Left ventricle myocardium superior (tissue), 1 donor: ENCODE measurements at places on chromosomes 11 and 22.
A peak's percentile ranks its signal among the peaks of the same experiment; 100 is the strongest.

DNA sequence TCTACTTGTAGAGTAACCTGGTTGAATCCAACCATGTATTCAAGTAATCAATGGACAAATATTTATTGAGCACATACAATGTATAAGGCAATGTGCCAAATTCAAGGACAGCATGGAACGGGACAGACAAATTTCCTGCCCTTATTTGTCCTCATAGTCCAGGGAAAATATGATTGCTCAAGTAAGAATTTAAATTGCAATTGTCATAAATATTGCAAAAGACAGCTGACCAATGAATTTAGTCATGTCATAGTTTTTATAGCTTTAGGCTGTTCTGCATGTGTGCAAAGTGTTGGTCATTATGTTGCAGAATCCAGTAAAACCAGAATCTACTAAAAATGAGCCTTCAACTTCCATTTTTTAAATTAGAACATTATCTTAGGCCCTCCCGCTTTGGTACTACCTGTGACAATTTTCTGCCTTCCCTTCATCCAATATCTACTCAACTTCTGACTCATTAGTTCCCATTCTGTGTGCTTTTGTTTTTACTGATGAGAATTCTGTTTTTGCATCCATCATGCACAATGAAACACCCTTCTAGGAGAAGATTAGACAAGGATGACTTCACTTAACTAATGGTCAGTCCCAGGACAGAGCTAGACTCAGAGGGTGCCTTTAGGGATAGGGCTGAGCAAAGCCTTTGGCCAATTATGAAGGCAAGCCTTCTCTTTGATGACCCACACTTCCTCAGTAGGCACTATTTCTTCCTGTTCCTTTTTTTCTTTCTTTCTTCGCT, 45.8 kb upstream of the FIBIN start:
- DNase-seq = no peak

DNA sequence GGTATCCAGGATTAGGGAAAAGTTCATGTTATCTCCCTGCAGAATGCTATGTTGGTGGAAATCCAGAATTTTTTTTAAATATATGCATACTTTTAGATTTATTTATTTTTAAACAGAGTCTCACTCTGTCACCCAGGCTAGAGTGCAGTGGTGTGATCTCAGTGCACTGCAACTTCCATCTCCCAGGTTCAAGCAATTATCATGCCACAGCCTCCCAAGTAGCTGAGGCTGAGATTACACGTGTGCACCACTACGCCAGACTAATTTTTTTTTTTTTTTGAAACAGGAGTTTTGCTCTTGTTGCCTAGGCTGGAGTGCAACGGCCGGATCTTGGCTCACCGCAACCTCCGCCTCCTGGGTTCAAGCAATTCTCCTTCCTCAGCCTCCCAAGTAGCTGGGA, 2.6 kb downstream of the PACSIN2 start:
- DNase-seq = no peak

DNA sequence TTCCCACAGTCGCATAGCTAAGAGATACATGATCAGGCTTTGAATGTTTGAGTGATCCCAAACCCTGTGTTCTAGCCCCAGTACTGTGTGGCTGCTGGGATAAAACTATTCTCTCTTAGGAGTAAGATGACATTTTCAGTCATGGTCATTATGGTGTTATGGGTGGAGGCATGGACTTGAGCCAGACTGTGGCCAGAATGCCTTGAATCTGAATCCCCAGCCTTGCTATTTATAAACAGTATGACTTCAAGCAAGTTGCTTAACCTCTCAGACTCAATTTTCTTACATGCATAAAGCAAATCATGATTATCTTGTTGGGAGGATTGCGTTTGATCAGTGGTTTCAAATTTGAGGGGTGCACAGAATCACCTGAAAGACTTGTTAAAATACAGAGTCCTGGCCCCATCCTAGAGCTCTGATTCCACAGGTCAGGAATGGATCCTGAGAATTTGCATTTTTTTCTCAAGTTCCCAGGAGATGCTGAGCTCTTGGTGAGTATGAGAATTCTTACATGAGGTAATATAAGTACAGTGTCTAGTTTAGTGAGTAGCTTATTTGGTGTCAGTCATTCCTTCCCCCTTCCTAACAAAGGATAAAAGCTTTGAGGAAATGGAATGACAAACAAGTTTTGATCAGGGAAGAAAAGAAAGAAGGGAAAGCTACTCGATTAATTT, 571.7 kb downstream of the METTL15 start:
- no peak for DNase-seq

DNA sequence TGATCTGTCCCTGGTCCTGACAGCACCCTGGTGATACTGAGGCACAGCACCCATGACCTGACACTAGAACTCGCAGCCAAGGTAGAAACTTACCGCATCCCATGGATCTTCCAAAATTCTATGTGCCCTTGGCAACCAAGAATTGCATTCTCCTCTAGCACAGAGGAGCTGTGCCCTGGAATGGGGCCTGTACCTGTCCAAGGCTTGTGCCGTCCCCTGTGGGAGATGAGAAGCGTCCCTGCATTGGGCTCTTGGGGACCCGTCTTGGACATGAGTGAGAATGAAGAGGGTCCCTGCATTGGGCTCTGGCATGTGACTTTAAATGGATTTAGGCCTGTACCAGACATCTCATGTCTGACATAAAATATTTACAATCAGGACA, 67.1 kb downstream of the GGTLC2 start:
- no peak for DNase-seq

- DNase-seq = no peak
Measured at GRCh38 chr22:44919691-44920090, 90.1 kb downstream of the PHF21B start.

DNA sequence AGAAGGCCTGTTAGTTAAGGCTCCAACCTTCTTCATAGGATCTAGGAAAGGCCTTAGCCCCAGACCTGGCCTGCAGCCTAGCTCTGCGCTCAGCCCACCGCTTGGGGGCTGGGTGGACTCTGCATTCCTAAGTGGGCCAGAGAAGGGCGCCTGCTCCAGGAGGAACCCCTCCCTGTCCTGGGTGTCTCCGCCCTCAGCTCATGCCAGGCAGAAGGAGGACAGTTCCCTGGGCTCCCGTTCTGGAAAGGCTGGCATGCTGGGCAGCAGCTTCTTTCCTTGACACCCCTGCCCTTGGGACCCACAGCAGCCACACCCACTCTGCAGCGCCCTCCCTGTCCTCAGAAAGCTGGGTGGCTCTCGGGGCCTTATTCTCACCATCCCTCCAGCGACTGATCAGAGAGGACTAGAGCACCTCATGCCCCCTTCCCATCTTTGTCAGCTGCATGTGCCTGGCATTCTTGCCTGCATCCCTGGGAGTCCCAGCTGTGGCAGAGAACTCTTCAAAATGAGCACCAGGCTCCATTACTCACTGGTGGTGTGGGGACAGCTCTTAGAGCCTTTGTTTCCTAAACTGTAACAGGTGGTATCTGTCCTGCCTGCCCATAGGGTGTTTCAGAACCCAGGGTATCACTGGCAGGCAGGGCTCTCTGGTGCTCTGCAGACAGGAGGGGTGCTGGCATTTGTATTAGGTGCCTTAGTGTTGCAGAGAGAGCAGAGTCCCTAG, 20.3 kb upstream of the MYRF start:
- DNase-seq = no peak

DNA sequence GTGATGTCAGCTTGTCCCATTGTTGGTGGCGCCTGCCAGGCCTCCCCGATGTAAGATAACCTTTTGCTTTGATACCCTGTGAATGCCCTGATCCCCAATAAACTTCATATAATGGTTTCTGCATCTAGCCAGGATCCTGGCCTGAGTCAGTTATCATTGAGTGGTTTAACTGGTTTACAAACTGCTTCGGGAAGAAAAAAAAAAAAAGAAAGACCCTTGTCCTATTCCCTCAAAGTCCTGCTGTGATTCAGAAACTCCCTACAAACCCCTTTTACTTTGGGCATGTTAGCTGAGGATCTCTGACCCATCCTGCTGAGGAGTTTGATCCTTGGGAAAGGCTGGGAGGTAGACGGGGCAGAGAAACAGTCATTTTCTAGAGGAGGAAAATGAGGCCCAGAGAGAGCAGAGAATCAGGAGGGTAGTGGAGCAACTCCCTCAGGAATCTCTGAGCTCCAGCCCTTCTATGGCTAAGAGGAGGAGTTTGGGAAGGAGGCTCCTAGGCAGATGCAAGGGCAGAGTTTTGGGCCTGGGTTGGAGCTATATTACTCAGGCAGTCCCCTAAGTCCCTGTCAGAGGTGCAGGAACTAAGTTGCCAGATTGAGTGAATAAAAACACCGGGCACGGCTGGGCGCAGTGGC, 5.4 kb upstream of the CYB5R3 start:
- no peak for DNase-seq

DNA sequence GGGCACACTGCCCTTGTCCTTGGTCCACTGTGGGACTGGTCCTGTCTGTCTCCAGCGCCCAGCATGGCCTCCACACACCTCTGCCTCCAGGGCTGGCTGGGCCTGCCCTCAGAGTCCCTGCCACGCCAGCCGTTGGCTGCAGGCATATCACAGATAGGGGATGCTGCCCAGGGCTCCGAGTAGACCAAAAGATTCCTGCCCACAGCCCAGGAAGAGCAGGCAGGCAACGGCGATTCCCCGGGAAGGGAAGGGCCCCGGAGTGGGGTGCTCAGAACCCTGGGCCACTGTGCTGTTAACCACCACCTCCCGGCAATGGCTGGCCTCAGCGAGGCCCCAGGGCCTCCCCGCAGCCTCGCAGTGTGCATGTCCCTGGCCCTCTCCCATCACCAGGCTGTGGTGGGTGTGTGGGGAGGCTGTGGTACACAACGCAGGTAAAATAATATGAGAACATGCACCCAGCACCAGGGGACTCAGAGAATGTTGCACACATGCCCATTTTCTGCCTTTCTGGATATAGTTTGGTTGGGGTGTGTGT, 2.2 kb downstream of the IFITM5 start:
- peak; percentile 36 for DNase-seq

- no peak for DNase-seq
Measured at GRCh38 chr11:16738947-16739815, 734 bp downstream of the C11orf58 start.

DNA sequence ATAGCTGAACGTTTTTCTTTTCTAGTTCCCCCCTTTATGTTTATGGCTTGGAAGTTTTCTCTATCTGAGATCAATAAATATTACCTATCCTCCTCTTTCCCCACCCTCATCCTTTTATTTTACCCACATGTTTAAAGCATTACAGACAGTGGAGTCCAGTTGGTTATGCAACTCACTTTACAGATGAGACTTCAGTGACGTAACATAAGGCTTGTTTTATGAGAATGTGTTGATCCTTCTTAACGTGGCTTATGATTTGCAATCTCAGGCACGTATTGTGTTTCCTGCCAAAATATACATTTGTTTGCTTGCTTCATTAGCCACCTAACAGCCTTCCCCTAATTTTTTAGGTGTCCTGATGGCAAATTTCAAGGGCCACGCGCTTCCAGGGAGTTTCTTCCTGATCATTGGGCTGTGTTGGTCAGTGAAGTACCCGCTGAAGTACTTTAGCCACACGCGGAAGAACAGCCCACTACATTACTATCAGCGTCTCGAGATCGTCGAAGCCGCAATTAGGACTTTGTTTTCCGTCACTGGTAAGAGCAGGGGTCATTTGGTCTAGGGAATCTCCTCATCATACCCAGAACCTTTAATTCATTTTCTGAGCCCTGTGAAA, 36.6 kb downstream of the TMEM45B start:
- no peak for DNase-seq

DNA sequence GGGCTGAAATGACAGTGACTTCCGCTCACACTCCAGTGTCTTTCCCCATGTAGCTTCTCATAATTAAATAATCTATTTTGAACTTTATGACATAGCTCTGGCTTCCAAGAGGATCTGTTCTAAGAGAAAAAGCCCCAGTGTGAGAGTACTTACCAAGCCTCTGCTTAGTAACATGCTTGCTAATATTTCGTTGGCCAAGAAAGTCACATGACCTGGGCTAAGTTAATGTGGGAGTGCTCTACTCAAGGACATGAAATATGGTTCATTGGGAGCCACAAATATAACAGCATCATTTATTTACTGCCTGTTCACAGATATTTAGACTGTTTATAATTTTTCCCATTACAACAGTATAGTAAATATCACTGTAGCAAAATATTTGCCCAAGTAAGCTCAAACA, 42.5 kb downstream of the CCDC73 start:
- DNase-seq = no peak

GRCh38 chr11:117072517-117073461, 25.4 kb downstream of the SIK3 start:
- no peak for DNase-seq
